ENCODE measurements at places on chromosomes 6 and 20.

DNA sequence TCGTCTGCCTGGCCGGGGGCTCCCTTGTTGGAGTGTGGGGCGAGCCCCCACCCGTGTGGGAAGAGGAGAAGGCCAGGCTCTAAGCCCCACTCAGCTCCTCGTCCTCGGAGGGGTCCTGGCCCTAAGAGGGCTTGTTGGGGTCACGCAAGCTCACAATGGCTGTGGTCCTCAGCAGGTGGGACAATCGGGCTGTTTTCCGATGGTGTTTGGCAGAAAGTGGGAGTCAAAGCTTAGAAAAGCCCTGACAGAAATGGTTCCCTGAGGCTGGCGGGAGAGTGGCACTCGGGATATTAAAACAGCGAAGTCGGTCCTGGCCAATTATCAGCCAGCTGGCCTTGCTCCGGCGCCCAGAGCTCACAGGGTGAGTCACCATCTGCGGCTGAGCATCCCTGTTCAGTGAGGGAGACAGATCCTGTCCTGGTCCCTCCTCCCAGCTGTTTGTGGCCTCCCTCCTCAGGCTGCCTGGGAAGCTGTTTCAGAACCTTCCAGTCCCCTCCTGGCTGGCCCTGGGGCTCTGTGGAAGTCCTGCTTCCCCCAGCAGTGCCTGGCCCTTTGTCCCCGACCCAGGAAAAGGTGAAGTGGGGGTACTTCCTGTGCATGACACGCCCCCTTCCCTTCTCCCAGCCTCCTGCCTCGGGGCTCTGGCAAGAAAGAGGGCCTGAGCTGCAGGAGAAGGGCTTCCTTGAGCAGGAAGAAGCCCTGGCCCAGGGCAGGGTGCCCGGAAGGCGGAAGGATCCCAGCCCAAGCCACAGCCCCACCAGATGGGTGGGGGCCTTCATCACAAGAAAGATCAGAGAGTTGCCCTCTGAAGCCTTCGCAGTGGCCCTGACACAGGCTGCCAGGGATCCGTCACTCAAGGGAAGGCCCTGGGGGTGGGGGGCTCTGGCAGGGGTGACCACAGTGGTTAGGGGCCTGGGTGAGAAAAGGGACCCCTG lies 53.6 kb upstream of the BHLHE23 start:
- no peak for DNase-seq

DNA sequence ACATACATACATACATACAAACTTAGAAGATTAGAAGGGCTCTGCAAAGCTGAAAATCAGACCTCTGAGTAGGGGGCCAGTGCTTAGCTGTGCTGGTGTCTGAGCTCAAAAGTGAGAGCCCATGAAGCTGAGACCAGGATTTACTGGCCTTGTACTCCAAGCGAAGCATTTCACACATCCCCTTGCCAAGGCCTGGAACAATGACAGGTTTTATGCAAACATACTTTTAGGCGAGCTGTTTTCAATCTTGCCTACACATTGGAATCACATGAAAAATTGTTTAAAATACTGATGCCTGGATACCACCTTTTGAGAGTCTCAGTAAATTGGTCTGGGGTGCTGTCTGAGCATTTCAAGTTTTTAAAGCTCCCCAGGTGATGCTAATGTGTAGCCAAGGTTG lies 80.9 kb upstream of the SRSF6 start:
- no peak for DNase-seq

GRCh38 chr6:111183702-111184517 lies 96.6 kb downstream of the SLC16A10 start:
- DNase-seq = no peak

DNA sequence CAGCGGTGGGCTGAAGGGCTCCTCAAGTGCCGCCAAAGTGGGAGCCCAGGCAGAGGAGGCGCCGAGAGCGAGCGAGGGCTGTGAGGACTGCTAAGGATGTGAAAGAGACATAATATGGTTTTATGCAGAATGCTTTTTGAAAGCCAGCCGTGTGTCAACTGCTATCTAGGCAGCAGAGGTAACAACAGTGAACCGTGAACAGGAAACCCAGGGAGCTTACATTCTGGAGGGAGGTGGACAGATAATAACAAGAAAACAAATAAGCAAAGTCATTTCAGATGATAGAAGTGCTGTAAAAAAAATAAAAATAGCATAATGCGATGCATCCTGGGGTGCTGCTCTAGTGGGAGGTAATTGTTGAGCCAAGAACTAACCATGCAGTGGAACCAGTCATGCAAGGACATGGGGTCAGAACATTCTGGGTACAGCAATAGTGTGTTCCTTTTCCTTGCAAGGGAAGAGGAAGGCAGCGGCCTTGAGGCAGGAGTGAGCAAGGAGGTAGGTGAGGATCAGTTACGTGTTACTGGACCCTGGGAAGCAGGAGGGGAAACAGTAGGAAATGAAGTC lies 134.4 kb upstream of the TMEM170B start:
- DNase-seq = no peak

GRCh38 chr6:13431059-13431656 lies 56.2 kb downstream of the GFOD1 start:
- no peak for DNase-seq

DNA sequence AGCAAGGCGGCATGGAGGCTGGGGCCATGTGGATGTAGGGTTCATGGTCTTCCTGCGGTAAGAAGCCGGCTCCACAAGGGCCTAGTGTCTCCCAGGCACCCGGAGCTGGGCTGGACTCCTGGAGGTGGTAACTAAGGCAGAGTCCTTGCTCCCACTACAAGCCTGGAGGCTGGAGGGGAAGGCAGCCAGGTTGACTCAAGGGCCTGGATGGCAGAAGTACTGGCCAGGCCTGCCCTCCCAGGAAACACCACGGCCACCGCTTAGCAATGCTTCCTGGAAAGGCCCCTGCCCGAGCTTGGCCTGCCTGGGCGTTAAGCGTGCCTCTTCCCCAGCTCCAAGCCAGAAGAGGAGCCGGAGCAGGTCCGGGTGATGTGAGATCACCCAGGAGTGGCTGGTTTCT lies 182.0 kb downstream of the ZDHHC14 start:
- DNase-seq = no peak

DNA sequence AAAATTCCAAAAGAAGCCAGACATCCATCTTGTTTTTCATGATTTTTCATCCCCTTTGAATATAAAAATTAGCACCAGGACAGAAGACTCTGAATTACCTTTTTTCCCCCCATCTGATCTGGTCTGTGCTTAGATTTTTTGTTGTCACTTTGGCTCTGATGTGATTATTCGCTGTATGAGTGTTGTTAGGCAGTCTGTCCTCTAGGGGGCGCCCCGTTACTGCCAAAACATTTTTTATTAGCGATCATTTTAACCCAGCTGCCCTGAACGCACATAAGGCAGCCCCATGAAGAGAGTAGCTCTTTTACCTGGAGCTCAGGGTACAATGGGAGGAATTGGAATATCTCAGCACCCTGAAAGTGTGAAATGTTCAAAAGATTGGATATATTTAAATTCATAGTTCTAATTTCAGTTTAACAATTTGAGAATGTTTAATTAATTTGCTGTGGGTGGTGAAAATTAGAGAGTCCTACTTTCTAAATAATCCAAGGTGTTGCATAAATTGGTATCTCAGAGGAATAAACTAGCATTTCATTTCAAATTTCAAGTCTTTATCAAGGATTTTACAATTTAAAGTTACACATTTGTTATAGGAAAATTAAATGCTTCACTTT lies 60.8 kb downstream of the PRPH2 start:
- DNase-seq = peak; percentile 63

DNA sequence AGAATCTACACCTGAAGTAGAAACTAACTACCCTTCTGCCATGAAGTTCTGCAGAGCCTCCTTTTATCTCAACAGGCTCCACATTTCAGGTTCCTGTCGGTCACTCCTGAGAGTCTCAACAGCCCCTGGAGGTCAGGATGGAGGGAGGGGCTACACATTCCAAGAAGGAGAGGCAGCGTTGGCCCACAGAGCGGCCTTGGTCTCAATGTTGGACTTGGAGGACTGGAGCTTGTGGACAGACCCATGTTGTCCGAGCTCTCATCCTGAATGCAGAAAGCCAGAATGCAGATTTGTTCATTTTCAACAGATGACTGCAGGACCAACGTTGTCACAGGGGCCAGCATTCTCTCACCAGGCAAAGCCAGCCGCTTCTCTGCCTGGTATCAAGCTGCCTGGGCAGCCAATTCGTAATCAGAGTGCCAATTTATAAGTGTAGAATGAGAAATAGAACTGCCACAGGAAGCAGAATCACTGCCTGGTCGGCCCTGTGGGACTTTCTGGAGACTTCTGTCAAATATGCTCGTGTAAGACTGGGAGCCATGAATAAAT lies 212.5 kb upstream of the SNX9 start:
- DNase-seq = no peak

DNA sequence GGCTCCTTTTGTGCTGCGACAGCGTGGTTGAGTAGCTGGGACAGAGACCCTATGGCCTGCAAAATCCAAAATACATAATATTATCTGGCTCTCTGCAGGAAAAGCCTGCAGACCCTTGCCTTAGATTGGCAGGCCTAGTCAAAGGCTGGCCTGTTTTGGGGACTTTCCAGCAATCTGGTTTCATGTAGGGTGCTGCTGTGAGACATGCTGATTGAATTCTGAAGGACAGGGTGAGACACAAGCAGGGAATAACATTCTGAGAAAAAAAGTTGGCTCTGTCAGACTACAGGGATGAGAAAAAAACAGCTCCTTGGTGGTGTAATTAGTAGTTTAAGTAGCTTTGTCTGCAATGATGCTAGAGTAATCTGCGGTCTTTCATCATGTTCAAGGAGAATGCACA lies 402.7 kb upstream of the AGPAT4 start:
- no peak for DNase-seq

GRCh38 chr6:31898383-31899011 lies 999 bp upstream of the EHMT2 start:
- peak; percentile 15 for DNase-seq

DNA sequence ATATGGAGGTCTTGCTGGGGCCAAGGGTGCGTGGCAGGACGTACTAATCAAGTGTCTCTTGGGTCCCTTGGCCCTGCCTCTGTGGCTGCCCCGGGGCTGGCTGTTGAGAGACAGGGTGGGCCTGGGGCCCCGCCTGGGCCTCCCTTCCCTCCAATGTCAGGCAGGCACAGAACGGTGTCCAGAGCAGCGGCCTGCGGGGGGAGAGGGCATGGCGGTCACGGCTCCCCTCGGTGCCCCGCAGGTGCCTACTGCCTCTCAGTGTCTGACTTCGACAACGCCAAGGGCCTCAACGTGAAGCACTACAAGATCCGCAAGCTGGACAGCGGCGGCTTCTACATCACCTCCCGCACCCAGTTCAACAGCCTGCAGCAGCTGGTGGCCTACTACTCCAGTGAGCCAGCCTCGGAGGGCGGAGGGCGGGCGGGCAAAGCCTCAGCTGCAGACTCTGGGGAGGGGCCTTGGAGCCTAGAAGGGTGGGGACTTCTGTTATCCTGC lies 50.0 kb downstream of the SRC start:
- DNase-seq = peak; percentile 73

DNA sequence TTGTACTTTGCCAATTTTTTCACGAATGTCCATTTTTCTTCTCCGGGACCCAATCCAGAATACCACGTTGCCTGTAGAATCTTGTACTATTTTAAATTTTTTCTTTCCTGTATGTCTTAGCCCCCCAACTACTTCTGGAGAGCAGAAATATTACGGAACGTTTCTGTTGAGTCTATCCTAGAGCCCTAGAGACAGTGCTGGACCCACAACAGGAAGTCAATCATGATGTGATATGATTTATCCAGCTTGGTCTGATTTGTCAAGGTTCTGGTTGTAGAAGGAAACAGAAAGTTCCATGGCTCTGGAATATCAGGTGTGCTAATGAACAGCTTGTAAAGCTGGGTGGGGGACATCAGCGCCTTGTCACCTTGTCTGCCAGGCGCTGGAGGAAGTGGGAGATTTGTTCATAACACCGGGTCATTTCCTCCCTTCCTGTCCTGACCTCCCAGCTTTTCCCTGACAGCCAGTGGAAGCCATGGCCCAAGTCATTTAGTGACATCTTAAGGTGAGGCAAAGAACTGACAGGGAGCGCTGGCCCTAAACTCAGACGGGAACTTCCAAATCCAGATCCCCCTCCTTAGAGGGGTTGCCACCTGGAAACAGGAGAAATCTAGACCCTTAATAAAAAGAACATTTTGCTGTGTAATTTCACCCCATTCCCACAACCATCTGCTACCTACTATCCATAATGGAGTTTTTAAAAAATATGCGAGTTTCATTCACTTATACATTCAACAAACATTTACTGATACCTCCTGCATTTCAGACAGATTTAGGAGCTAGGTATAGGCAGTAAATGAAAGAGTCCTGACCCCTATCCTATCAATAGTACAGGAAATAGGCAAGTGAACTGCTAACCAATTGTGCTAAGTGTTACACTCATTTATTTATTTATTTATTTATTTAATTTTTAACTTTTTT lies 130.5 kb downstream of the ZFP64 start:
- DNase-seq = no peak

- peak; percentile 22 for DNase-seq
Measured at GRCh38 chr6:97440590-97441176, 157.7 kb upstream of the MMS22L start.

GRCh38 chr6:166336847-166337246 lies 5.5 kb downstream of the SFT2D1 start:
- DNase-seq = no peak

GRCh38 chr6:26159357-26160273 lies 72.4 kb downstream of the HFE start:
- DNase-seq = no peak

DNA sequence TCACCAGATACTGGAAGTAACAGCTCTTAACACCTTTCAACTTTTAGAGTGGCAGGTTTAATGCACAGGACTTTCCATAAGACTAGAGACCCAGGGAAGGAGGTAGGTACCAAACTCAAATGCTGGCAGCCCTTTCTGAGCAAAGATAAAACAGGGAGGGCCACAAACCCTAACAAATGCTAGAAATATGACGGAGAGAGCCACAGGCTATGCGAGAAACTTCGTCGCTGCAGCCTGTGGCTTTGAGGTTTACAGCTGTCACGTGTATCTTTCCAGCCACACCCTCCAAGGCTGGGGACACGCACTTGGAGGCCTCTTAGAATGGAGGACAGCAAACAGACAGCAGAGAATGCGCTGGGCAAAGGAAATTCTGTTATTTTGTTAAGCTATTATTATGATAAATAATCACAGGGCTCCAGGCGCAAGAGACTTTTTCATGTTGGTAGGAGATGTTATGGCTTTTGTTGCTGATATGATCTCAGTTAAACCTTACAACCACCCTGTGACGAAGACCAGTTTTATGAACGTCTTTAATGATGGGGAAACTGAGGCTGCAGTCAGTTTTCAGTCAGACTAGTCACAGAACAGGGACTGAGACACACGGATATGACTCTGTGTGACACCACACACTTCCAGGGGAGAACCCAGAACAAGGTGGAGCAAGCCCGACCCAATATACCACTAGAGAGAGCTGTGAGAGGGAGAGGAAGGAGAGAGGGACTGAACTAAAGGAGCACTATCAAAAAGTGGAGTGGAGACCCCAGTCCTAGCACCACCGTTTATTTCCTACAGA lies 2.0 kb downstream of the TRAM2 start:
- DNase-seq = no peak
